ENCODE measurements at places on chromosomes 5 and 9. TPM values are rescaled to one million over a fixed set of nuclear protein-coding genes. Genes with fewer than 3 reads are reported as not detected.
A peak's percentile ranks its signal among the peaks of the same experiment; 100 is the strongest.

DIAPH1 gene
- total RNA-seq = 101 TPM

KIAA1958 gene
- total RNA-seq = 4.3 TPM

PNPLA7 gene
- total RNA-seq = under 0.01 TPM

GTF3C4 gene
- 13.3 TPM for total RNA-seq

SPATA31D1 gene
- not detected for total RNA-seq

F2RL1 gene
- 91.6 TPM for total RNA-seq

MCTP1 gene
- 18.0 TPM for total RNA-seq

AFAP1L1 gene
- total RNA-seq = 17.2 TPM

PLPP6 gene
- 4.2 TPM for total RNA-seq

XRCC4 gene
- 10.9 TPM for total RNA-seq

PFN3 gene
- not detected for total RNA-seq

DNA sequence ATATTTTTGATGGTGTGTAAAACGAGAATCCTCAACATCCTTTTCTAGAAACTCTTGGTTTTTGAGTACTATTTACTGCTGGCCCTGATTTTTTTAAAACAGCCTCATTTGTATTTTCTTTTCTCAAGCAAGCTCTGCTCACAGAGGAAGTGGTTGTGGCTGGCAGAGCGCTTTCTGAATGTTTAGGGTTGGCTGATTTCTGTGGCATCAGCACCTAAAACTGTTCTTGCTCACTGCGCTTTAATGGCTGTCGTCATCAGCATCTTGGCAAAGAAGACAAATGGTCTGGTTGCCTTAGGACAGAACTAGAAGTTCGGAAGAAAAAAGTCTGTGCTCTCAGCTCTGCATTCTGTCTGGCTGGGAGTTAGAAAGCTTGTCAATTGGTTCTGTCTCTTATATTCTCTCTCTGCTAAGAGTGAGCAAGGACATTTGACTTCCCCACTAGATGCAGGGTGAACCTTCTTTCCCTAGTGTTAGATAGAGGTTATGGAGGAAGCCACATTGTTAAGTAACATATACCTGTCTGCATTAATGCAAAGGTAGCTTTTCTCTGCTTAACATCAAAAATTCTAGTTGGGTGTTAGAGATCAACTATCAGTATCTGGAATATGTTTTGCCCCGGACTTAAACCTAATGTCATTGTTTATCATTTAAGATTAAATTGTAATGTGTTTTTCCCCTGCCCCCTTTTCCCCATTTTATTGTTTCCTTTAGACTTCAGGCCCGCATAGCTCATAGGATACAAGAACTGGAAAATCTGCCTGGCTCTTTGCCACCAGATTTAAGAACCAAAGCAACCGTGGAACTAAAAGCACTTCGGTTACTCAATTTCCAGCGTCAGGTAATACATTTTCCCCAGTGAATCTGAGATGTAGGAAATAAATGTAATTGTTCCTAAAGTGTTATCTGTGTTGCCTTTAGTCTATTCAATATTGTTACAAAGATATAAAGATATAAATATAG is 39.0 kb downstream of the SMARCA2 start:
- peak; percentile 82 for DNase-seq

GRCh38 chr9:82998409-82998808 is 64.5 kb downstream of the RASEF start:
- no peak for DNase-seq

- DNase-seq = no peak
Measured at GRCh38 chr9:27118916-27119315, 9.9 kb downstream of the TEK start.

DNA sequence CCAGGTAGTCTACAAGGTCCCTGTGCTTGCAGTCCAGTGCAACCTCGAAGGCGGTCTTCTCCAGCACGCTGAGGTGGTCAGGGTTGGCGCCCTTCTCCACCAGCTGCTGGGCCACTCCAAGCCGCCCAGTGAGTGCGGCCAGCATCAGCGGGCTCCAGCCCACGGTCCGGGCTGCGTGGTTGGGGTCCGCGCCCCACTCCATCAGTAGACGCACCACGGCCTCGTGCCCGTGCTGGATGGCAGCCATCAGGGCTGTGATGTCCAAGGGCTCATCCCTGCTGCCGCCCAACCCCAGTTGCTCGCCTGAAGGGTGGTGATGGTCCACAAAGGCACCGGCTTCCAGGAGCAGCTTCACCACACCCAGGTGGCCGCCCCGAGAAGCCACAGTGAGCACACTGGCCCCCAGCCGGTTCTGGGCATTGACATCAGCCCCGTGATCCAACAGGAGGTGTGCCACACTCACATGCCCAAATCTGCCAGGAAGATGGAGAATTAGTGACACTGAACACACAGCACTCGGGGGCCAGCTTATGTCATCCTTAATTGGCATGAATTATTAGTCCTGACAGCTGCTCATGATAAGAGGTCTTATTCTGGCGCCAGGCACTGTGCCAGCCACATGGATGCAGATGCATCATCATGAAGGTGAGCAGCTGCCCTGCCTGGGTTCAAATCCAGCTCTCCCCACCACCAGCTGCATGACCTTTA is 6.1 kb downstream of the ANKS6 start:
- DNase-seq = no peak

DNA sequence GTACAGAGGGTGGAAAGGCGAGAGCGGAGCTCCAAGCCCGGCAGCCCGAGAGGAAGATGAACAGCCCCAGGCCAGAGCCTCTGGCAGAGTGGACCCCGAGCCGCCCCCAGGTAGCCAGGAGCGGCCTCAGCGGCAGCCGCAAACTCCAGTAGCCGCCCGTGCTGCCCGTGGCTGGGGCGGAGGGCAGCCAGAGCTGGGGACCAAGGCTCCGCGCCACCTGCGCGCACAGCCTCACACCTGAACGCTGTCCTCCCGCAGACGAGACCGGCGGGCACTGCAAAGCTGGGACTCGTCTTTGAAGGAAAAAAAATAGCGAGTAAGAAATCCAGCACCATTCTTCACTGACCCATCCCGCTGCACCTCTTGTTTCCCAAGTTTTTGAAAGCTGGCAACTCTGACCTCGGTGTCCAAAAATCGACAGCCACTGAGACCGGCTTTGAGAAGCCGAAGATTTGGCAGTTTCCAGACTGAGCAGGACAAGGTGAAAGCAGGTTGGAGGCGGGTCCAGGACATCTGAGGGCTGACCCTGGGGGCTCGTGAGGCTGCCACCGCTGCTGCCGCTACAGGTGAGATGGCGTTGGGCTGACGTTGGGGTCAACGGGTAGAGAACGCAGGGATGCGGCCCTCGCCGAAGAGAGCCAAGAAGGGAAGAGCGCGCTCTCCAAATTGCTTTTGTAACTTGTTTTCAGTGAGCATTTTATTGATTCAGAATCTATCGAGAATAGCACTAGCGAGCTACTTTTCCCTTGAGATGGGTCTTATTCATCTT is at the start of gene PTGER4:
TSS of gene PTGER4 (plus strand) at position 3 of the 769 bp plus-strand sequence. CDS start 1,079 bp downstream, outside the sequence.
- DNase-seq = no peak

DNA sequence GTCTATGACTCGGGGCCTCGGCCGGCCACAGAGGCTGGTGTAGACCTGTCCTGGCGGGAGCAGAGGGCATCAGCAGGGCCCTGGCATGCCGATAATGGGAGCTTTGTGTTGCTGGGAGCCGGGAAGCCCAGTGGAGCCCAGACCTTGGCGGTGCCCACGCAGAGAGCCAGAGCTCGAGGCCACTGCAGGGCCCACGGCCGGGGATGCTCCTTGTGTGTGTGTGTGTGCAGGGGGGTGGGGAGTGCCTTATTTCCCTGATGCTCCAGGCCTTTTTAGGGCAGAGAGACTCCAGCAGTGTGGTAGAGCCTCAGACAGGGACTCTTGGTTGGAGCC is 5.4 kb upstream of the SLC6A18 start:
- no peak for DNase-seq

GRCh38 chr9:88776717-88777497 is 214.4 kb upstream of the S1PR3 start:
- DNase-seq = peak; percentile 74

- no peak for DNase-seq
Measured at GRCh38 chr5:65047948-65048690, 279.4 kb downstream of the CWC27 start.

GRCh38 chr5:17896605-17897004 is 262.3 kb downstream of the TAF11L14 start:
- DNase-seq = no peak

DNA sequence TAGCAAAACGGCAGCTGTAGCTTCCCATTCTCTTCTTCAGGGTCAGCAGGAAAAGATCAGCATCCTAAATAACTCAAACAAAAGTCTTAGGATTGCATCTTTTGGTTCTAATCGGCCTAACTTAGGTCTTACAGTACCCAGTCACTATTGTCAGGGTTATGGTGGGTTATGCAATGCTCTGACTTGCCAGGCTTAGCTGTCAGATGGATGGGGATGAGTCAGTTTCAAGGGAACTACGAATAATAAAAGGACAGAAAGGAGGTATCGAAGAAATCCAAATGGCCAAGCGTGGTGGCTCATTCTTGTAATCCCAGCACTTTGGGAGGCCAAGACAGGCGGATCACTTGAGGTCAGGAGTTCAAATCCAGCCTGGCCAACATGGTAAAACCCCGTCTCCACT is 46.5 kb downstream of the PPP1R2B start:
- no peak for DNase-seq

- no peak for DNase-seq
Measured at GRCh38 chr9:137956688-137957385, 79.3 kb downstream of the CACNA1B start.

DNA sequence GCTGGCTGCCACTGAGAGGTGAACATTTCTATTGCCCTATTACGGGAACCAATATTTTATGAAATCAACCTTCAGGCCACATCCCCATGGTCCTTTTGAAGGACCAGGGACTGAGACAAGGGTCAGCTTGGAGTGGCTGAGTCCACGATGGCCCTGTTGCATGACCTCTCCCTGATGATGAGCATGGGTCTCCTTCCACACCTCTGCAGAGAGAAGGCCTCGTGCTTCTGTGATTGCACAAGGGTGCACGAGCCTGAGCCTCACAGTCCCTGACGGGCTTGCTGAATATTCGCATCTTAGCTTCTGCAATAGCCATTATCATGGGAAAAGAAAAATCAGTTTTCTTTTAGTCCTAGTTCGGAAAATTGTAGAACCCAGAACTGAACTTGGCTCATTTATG is 255.0 kb upstream of the IRX2 start:
- no peak for DNase-seq

GRCh38 chr5:150862070-150862469 is 15.7 kb downstream of the IRGM start:
- no peak for DNase-seq

GRCh38 chr9:114496011-114496410 is 9.3 kb downstream of the WHRN start:
- no peak for DNase-seq

DNA sequence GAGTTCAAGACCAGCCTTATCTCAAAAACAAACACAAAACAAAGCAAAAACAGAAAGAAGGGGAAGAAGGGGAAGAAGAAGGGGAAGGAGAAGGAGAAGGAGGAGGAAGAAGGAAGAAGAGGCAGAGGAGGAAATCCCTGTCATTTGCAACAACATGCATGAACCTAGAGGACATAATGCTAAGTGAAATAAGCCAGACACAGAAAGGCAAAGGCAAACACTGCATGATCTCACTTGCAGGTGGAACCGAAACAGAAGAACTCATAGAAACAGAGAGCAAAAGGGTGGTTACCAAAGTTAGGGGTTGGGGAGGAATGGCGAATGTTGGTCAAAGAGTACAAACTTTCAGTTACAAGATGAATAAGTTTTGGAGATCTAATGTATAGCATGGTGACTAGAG is 135.4 kb downstream of the UGCG start:
- DNase-seq = no peak

GRCh38 chr9:106828070-106828469 is 34.9 kb upstream of the ZNF462 start:
- DNase-seq = no peak

DNA sequence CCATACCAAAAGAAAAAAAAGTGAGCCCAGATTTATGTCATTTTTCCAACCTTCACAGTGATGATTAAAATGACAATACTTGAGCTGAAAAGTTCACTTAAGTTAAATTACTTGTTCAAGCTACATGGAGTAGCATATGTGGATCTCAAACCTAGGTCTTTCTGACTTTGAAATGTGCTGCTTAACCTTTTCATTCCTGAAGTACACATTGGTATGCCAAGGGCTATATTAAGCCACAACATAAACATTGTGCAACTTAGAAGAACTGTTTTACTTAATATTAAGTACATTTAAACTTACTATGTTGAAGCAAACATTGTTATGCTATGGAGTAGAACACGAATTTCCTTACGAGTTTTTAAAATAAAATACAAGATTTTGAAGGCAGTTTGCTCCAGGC is 105.0 kb downstream of the GIN1 start:
- DNase-seq = no peak

DNA sequence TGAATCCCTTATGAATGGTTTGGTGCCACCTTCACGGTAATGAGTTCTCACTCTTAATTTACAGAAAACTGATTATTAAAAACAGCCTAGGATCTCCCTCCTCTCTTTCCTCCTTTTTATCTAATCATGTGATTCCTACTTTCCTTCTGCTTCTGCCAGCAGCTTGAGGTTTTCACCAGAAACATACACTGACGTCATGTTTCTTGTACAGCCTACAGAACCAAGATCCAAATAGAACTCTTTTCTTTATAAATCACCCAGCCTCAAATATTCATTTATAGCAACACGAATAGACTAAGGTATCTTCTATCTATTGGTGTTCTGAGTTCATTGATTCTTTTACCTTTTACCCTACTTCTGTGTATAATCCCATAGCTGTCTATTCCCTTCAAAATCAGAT is 388.9 kb upstream of the CDH10 start:
- DNase-seq = no peak

GRCh38 chr5:19694949-19695611 is 292.9 kb downstream of the CDH18 start:
- no peak for DNase-seq

- no peak for DNase-seq
Measured at GRCh38 chr9:100690438-100690837, 112.6 kb downstream of the CAVIN4 start.

GRCh38 chr9:116387934-116388698 is 234.5 kb downstream of the PAPPA start:
- peak; percentile 93 for DNase-seq

DNA sequence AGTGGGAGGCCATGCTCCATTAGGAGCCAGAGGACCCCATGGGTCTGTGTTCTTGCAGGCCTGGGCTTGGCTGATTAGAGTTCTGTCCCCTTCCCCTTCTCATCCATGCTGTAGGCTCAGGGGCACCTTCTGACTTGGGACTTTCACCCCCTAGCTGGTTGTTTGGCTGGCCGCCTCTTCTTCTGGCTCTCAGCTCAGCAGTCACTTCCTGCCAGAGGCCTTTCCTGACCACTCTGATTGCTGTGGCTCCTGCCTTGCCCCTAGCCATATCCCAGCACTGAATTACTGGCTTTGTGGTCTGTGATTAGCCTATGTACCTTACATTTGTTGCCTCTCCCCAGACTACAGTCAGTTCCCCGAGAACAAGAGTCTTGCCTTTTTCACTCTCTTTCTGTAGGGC is 14.6 kb downstream of the ENTREP1 start:
- no peak for DNase-seq

GRCh38 chr9:124415852-124416484 is 726 bp upstream of the PSMB7 start:
- no peak for DNase-seq

- DNase-seq = no peak
Measured at GRCh38 chr5:30661730-30662129, 531.8 kb upstream of the CDH6 start.

DNA sequence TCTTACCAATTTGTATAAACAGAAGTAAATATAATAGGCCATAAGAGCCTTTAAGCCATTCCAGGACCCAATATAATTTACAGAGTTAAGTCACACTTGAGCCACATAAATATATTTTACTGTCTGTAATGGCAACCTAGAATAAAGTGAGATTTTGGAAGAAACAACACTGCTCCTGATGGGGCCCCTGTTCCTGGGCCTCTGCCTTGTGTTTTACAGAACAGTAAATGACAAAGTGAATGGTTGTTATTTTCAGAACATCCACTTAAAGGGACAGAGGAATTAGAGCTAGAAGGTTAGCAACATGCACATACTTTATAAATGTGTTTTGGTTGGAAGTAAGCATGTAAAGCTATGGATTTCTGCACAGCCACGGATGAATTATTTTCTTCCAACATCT is 3.6 kb downstream of the PTGER4 start:
- no peak for DNase-seq

All from epithelial cell of proximal tubule (primary cell).